ENCODE measurements at places on chromosomes 3 and 15.

- no peak for DNase-seq
Observed at GRCh38 chr3:187958432-187959003, 195.4 kb upstream of the LPP start.

GRCh38 chr3:107855710-107856109 is 235.1 kb downstream of the CD47 start:
- peak; percentile 62 for DNase-seq

- DNase-seq = peak; percentile 18
Observed at GRCh38 chr15:82093774-82094211, 48.0 kb upstream of the MEX3B start.

DNA sequence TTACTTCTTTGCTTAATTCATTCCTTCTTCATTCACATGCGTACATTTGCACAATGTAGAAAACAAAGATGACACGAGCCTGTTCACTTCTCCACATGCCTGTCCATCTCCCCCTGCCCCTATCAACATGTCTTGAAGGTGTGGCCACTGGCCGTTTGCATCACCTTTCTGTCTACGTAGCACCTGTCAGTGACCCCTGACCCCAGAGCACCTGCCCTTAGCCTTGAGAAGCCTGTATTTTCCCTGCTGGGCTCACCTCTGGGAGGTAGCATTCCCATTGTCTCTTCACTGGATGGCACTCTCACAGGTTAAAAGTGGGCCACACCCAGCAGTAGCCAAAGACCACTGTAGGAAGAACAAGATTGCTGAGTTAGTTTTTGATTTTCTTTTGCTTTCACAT is 234.1 kb downstream of the THSD4 start:
- DNase-seq = no peak

Measured in A673 (cell line).